ENCODE measurements at places on chromosomes 7 and 10.
A peak's percentile ranks its signal among the peaks of the same experiment; 100 is the strongest.

DNA sequence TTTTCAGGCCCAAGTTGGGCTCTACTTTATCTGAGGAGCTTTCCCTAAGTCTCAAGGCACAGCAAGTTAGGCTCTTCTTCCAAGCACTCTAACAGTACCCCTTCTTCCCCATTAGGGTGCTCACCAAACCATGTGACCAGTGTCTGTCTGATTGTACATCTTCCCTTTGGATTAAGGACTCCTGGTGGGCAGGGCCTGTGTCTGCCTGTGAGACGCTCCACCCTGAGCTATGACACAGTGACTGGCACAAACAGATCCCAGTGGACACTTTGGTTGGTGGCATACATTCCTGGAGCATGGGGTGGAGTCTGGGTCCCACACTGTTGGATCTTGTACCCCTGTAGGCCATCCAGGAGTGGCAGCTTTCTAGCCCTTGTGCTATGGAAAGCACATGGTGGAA, 23.8 kb downstream of the PLPP4 start:
- no peak for DNase-seq

GRCh38 chr7:39259391-39260003, 281.8 kb downstream of the POU6F2 start:
- no peak for DNase-seq

DNA sequence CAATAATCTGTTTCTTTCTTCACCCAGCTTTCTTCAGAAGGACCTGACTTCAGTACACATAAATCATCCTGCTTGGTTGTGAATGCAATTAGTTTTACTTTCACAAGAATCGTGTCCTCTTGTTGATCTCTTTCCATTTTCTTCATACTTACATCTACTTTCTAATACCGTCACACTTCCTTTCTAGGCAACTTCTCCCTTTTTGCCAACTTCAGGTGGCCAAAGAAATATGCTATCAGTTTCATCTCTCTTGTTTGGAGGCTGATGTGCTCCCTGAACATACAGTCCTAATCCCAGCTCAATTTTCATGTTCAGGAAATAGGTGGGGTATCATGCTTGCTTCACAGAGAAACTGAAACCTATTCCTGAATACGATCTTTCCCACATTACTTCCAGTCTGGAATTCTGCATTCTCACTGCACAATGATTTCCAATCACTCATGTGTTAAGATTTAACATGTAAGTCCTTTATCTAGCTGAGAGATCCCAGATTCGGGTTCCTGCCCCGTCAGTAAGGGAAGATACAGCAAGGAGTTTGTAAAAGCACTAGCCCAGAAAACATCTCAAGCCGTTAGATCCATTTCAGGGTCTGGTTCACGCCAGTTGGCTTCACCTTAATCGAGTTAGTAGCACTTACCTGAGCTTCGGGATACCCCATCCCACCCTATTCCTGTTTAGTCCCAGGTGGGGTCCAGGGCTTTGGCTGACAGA, 994 bp downstream of the SLC25A28 start:
- peak; percentile 31 for DNase-seq

GRCh38 chr7:15972862-15973275, 286.4 kb upstream of the MEOX2 start:
- DNase-seq: peak; percentile 51

DNA sequence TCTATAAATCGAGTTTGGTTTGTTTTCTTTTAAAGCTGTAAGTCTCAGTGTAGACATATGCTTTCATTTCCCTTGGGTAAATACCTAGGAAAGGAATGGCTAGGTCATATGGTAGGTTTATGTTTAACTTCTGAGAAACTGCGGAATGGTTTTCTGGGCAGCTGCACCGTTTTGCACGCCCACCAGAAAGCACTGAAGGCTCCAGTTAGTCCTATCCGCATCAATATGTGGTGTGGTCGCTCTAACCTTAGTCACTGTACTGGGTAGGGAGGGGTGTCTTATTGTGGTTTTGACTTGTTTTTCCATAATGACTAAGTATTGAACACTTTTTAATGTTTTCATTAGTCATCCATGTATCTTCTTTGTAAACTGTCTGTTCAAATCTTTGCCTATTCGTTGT, 279.5 kb upstream of the AKR1E2 start:
- peak; percentile 57 for DNase-seq

DNA sequence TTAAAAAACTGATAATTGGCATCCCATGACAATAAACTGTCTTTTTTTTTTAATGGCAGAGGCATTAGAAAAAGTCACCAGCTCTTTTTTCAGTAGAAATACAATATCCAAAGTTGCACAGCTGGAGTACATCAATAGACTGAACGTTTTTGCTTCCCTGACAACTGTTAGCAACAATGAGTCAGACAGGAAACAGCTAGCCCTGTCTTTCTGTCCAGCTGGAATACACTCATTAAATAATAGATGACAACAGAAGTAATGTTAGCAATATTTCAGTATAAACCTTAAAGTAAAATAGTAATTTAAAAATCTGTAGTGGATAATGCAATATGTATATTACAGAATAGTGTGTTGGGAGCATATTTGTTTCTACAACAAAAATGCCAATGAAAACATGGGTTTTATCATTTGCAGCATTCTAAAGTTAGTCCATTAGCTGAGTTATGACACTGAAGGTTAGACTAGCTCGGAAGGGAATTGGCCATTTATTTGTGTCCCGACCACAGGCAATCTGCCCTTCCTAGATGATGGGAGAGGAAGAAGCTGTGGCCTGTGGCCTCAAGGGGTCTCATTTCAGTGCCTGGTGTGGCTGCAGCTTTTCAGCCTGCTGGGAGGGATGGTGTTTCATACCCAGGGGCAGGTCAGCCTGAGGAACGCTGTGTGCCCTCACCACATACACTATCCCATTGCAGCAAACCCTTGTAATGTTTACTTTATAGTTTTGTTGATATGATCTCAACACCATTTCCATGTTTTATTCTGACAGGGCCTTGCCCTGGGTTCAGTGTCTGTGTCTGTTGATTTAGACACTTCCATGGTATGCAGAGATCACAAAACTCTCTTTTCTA, 173.3 kb downstream of the SLC16A9 start:
- DNase-seq: no peak

DNA sequence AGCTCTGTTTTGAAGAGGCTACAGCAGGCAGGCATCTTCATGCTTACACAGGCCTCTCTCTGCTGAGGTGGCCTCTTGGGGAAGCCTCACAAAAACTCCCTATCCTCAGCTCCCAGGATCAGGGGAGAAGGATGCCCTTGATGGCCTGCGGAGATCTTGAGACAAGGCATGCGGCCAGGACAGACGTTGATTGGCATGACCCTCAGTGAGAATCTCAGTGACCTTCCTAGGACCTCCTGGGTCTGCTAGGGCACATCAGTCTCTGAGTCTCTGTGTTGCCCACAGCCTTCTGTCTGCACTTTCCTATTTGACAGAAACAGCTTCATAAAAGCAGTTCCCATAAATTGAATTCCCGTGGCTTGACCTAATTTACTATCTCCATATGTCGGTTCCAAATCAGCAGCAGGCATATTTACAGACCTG, 1005.8 kb upstream of the C7orf33 start:
- DNase-seq: no peak

DNA sequence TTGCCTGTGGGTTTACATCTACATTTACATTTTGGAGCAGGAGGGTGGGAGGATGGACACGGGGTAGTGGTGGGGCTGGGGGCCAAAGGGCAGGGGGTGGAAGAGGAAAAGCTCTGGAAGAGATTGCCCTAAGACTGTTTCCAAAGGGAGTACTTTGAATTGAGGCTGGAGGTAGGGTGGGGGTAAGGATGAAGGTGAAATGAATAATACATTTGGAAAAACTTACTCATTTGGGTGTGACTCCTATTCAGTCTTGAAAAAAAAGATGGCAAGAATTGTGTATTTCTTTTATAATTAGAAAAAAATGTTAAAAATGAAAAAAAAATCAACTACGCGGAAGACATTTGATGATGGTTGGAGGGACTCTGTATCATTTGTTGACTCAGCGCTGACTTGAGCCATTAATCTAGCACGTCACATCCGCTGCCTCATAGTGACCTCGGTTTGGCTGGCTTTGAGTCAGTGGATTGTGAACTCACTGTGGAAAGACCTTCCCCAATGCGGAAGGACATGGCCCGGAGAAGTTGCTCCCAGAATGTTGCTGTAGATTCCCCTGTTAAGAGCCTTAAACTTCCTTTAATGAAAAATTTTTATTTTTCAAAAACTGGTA, 2.8 kb downstream of the FAM180A start:
- peak; percentile 96 for DNase-seq
